ENCODE measurements at places on chromosomes 1 and 21.

- no peak for DNase-seq
Measured at GRCh38 chr1:36284517-36284916, 21.7 kb upstream of the SH3D21 start.

- DNase-seq, result no peak
Measured at GRCh38 chr1:109980324-109981003, 4.1 kb upstream of the AHCYL1 start.

- DNase-seq, result no peak
Measured at GRCh38 chr1:186768906-186769305, 59.8 kb upstream of the PLA2G4A start.

- no peak for DNase-seq
Measured at GRCh38 chr1:55095095-55095494, 55.7 kb downstream of the PCSK9 start.

DNA sequence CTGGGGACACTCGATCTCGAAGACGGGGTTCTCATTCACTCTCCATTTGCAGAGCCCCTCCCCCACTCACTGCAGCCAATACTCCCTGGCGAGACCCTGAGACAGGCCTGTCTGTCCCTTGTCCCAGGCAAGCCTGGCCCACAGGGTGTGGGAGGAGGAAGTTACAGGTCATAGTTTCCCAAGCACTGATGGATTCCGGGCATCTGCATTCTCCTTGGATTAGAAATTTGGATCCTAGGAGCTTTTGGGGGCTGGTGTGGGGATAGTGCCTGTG is 11.3 kb downstream of the WNT3A start:
- no peak for DNase-seq

- DNase-seq, result no peak
Measured at GRCh38 chr1:58657082-58657481, 42.8 kb downstream of the MYSM1 start.

DNA sequence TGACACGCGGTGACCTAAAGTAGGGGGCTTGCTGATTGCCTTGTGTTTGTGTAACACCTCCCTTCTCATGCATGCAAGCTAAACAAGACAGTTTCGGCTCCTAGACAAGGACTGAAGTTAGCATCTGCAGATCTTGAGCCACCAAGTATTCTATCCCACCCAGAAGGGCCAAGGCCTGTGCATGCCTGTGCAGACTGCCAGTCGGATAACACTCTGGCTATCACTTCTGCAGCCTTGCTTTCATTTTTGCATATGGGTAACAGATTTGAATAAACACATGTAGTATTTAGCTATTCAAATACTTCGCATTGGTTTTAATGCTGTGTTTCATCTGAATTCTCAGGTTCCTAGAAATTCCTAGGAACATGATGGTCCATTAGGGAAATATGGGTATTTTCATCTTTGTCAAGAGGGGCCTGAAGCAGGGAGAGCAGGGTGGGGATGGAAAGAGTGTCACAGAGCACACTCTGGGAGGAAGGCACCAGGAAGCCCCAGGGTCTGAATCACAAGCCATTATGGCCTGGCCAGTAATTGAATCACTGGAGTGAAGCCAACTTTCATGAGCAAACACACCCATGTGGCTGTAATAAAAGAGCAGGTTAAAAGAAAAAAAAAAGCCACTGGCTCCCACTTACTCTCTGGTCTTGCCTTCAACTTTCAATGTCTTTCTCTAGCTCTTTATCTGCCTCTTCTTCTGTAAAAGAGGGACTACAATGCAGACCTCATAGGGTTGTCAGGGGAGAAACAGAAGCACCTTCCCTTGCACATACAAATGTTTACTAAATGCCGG is 28.3 kb downstream of the GADD45A start:
- DNase-seq, result no peak

- DNase-seq, result no peak
Measured at GRCh38 chr1:200894712-200895442, at the start of gene INAVA. INAVA (plus strand) TSS chr1:200894900; CDS start chr1:200898401, 3,501 bp downstream.

DNA sequence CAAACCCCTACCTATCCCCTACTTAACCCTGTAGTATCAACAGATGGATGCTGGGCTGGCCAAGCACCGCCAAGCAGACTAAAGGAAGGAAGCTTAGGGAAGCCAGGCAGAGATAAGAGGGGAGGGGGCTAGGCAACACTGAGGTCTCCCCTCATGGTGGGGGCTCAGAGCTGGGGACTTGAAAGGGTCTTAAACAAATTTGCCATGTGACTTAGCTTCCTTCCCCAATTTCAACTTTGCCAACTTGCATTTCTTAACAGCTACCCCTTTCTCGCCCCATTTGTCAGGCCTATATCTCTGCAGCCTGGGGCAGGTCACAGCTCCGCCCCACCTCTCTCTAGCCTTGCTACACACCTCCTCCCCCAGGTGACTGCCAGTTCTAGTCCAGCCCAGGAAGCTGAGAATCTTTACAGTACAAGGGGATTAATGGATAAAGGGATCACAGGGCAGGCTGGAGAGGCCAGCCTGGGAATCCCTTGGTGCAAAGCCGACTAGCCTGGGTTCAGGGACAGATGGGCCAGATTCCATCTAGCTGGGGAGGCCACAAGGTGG is 3.4 kb downstream of the KIF21B start:
- no peak for DNase-seq

DNA sequence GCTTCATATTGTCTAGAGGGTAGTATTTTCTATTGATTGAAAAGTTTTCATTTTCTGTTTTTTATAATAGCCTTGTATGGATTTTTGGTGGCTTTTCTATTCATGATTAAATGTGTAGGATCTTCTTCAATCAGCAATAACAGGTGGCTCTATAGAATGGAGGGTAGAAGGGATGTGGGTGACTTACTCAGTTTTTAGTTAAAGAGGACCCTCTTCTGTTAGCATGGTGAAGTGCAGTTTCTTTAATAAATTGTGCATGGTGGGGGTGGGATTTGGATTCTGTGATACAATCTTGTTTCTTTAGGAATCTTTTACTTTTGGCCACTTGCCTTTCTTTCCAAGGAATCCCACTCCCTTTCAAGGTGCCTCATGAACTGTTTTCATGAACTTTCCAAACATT is 64.7 kb downstream of the SLC35A3 start:
- DNase-seq, result no peak

- no peak for DNase-seq
Measured at GRCh38 chr1:169949139-169949538, 55.4 kb upstream of the SCYL3 start.

DNA sequence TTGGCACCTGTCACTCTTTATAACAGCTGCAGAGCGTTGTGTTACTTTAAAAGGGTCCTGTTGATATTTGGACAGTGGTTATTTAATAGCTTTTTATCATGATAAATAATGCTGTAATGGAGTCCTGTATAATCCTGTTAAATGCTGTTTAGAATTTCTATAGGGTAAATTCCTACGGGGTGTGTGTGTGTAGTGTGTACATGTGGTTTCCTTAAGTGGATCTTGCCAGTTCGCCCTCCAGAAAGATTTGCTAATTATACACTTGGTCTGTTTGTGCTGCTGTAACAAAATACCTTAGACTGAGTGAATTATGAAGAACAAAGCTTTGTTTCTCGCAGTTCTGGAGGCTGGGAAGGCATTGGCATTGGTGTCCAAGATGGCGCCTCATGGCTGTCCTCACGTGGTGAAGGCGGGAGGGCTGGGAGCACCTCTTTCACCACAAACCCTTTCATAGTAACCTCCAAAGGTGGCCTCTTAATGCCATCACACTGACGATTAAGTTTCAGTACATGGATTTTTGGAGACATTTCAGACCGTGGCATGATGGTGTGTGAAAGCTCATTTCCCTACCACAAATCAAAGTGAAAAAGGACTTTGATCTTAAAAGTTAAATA is 11.2 kb downstream of the PRMT2 start:
- DNase-seq, result no peak

GRCh38 chr1:223670458-223671159 is 5.1 kb upstream of the CAPN8 start:
- DNase-seq, result no peak

- no peak for DNase-seq
Measured at GRCh38 chr1:93623875-93624274, 57.8 kb downstream of the BCAR3 start.

DNA sequence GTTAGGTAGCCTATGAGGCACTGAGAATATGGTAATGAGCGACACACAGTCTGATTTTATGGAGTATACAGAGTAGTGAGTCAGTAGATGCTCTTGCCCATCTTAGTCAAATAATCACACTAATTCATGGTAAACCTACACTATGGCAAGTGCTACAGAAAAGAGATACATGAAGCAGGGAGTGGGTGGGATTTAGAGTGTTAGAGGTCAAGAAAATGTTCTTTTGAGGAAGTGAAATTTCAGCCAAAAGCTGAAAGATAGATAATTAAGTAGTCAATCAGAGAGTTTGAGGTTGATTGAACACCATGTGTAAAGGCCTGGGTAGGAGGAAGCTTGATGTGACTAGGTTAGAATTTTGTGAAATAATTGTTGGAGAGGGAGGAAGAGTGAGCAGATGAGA is 14.7 kb downstream of the MDM4 start:
- no peak for DNase-seq

GRCh38 chr1:156165083-156165482 is 11.7 kb downstream of the SEMA4A start:
- DNase-seq, result no peak

GRCh38 chr1:185104083-185104482 is 52.7 kb downstream of the TRMT1L start:
- DNase-seq, result no peak

GRCh38 chr1:41364442-41365319 is 3.4 kb downstream of the FOXO6 start:
- DNase-seq, result no peak

DNA sequence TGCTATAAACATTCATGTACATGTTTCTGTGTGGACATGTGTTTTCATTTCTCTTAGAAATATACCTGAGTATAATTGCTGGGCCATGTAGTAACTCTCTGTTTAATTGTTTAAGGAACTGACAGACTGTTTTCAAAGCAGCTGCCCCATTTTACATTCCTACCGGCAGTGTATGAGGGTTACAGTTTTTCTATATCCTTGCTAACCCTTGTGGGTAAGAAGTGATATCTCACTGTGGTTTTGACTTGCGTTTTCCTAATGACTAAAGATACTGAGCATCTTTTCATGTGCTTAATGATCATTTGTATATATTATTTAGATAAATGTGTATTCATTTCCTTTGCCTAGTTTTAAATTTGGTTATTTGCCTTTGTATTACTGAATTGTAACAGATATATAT is 81.7 kb downstream of the DNM3 start:
- DNase-seq, result no peak

DNA sequence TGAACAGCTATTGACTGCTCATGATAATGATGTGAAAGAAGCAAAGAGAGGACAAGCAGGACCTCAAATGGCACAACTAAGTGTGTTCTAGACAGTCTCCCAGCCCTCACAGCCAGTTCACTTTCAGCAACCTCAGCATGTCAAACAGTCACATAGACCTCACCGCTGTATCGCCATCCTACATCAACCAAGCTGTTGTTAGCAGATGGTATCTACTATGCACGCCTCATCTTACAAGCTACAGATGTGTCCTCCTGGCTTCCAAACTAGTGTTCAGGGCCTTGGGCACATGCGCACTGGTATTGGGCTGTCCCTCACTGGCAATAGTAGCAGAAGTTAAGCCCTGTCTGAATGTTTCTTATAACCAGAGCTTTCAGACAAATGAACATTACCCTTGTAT is 28.4 kb downstream of the EVI5 start:
- DNase-seq, result no peak

DNA sequence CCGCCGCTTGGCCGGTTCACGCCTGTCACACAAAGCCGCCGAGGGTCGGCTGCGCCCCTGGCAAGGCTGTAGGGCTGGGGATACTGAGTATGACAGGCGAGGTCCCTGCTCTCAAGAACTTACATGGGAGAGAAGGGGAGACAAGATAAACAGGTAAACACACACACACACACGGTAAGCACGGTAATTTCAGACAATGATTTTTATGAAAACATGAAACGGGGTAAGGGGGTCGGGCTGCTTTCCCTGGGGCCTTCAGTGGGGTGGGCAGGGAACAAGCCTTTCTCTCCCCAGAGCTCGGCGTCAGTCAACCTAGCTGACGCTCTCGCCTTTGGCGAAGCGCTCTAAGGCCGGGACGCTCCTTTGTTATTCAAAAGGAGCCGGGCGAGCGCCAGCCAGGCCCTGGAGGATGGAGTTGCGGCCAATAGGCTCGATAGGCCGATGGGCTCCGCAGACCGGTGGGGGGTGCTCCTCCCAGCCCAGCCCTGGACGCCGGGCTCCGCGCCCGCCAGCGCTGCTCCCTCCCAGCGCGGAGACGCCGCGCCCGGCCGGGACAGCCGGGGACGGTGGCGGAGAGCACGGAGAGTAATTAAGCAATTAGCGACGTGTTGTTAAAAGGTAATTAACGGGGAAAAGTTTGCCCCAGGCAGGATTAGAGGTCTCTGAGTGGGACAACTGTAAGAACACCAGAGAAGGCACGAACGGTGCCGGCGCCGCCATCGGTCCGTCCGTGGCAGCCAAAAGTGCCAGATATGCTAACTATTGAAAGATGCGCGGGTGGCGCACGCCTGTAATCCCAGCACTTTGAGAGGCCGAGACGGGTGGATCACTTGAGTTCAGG is 950 bp upstream of the INKA2 start:
- DNase-seq, result no peak

GRCh38 chr1:55670331-55671082 is 455.3 kb upstream of the USP24 start:
- DNase-seq, result no peak

DNA sequence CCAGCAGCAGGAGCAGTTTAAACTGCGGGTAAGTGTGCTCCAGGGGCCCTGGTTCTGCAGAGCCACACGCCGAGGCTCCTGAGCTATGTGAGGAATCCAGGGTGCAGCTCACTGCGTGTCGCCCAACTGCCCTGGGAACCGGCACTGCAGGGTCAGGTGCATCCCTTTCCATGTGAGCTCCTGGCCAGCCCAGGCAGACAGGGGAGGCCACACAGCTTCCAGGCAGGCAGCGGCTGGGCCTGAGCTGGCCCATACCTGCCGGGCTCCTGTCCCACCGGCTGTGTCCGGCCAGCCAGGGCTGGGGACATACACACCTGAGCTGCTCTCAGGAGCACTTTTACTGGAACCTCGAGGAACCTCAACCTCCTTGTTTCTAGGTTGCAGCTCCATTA is 18.6 kb upstream of the COL18A1 start:
- no peak for DNase-seq

GRCh38 chr1:214946615-214947014 is 135.9 kb upstream of the KCNK2 start:
- no peak for DNase-seq

DNA sequence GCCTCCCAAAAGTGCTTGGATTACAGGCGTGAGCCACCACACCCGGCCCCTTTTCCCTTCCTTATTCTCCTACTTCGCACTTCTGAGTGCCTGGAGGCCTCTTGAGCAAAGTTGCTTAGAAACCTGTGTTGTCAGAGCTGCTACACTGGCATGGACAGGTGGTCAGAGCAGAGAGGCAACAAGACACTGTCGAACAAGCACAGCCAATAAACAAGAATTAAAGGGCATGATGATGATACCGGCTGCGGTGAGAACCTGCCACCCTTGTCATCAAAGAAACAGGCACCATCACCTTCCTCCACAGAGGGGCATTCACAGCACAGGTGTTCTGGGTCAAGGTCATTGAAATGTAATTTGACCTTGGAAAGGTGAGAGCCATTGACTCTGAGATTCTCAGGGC is 23.3 kb downstream of the STUM start:
- no peak for DNase-seq
